ENCODE measurements at places on chromosomes 2 and 18.

- DNase-seq: no peak
Observed at GRCh38 chr2:46275995-46276394, 21.2 kb upstream of the EPAS1 start.

DNA sequence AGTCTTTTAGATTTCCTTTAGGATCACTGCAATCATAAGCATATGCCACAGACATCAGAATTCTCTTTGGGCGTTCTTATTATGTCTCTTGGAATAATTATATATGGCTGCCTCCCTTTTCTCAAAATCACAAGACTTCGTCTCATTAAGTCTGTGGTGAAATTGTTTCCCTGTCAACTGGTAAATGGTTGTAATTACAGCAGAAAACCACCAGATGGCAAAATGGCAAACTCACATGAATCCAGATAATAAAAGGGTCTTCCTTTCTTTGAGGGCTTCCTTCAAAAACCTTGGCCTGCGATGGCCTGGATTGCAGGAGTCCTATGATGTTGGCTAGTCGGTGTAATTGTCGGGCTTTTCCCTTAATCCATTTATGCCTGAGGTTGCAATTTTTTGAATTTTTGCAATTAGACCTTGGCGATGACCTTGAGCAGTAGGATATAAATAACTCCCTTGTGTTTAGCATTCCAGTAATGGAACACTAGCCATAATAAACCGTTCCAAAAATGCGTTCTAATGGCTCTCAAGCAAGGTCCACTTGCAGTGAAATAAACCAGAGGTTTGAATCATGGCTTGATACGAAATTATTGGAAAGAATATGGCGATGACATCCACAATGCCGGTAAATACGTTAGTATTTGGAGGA is 656.4 kb downstream of the MBD2 start:
- no peak for DNase-seq

GRCh38 chr2:239544143-239544917 is 143.5 kb upstream of the HDAC4 start:
- DNase-seq: no peak

- DNase-seq: no peak
Observed at GRCh38 chr2:107168141-107168540, 282.2 kb upstream of the ST6GAL2 start.

DNA sequence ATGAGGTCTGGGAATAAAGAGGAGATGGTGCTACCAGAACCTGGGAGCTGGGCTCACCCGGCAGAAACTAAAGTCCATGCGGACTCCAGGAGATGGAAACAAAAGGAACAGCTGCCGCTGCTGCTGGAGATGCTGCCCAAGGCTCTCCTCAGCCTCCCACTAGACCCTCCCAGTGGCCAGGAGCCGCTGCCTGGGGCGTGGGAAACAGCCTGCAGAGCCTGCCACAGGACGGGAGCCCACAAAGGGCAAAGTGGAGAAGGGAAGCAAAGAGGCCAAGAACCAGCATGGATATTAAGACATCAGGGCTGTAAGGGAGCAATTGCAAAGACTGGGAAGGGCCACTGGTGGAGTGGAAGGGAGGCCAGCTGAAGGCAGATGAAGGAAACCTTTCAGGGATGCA is 179.6 kb downstream of the NCK2 start:
- DNase-seq: no peak

DNA sequence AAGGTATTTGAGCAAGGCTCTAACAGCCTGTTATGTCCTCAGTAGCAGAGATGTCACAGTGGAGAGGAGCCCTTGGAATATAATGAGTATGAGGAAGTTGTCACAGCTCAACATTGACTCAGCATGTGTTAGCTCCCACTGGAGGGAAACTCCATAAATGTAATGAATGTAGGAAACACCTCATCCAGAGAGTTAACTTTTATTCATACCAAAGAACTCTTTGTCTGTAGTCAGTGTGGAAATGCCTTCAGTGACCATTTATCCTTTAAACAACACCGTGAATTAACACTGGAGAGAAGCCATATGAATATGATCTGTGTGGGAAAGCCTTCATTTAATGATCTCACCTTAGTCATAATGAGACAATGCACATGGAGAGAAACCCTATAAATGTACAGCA is 59.7 kb downstream of the CYP1B1 start:
- no peak for DNase-seq

GRCh38 chr2:15731213-15731888 is 139.7 kb downstream of the DDX1 start:
- DNase-seq: no peak

DNA sequence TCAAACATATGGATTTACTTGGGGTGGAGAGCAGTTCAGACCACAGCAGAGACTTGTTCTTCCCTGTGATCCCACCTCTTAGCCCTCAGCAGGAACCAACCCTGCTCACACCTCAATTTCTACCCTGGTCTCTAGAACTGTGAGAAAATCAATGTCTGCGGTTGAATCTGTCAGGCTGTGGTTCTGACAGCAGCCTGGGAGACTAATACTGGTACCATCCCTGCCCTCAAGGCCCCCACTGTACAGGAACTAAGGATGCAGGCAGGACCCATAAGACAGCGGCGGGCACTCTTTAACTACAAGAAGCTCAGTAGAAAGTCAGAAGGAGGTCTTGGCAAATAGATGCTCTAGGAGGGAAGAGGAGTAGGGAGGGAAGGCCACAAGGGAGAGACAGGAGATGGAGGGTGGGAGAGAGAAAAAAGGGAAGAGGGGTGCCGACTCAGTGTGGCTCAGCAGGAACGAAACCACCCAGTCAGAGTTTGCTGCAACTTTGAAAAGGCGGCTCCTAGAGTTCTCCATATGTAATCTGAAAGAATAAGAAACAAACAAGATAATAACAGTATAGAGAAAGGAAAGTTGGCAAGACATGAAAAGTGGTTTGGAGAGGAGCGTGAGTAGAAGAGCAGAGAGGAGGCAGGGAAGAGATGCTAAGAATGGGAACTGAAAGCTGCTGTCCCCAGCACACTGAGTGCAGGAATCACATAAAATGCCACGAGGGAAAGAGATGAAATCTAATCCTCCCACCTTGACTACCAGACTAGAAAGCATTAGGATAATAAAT is 323.9 kb upstream of the ID2 start:
- no peak for DNase-seq

- DNase-seq: peak; percentile 39
Observed at GRCh38 chr2:157336137-157337010, 10.8 kb upstream of the ERMN start.

- DNase-seq: no peak
Observed at GRCh38 chr2:30823452-30823851, 16.2 kb upstream of the CAPN13 start.

- DNase-seq: no peak
Observed at GRCh38 chr2:20351555-20352229, 1.0 kb upstream of the PUM2 start.

DNA sequence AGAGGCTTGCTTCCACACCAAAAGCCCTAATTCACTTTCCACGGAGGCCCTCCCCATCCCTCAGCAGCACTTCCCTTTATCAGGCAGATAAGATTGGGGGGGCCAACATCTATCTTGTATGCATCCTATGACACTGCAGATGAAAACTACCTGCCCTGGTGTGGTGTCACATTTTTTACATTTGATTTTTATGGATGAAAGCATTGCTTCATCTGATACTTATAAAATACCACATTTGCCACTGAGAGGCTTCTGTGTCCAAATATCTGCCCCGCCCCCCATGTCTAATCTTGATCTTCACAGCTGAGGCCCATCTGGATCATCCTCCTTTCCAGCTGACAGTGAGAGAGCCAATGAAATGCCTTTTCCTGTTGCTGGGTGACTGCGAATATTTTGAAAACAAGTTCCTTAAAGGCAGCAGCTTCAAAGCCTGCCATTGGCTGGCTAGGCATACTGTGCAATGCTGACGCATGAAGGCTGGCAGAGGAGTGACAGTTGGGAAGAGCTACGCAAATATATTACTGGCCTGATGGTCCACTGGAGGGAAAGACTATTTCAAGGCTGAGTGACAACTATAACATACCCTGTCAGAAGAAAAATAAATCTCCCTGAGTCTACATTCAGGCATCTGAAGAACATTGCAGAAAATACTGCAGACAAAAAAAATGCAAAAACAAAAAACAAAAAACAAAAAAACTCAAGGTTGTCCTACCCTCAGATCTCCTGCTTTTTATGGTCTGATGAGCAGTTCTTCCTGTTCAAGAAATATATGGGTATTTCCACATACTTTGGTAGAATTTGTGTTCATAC is 318.7 kb downstream of the PDE11A start:
- DNase-seq: peak; percentile 24

GRCh38 chr2:192017844-192018243 is 171.0 kb upstream of the CAVIN2 start:
- no peak for DNase-seq

- DNase-seq: peak; percentile 82
Observed at GRCh38 chr2:96260387-96261260, 5.2 kb downstream of the TMEM127 start.

GRCh38 chr18:56233595-56233994 is 404.8 kb downstream of the TXNL1 start:
- no peak for DNase-seq

- DNase-seq: no peak
Observed at GRCh38 chr2:3041841-3042600, 335.6 kb downstream of the EIPR1 start.

DNA sequence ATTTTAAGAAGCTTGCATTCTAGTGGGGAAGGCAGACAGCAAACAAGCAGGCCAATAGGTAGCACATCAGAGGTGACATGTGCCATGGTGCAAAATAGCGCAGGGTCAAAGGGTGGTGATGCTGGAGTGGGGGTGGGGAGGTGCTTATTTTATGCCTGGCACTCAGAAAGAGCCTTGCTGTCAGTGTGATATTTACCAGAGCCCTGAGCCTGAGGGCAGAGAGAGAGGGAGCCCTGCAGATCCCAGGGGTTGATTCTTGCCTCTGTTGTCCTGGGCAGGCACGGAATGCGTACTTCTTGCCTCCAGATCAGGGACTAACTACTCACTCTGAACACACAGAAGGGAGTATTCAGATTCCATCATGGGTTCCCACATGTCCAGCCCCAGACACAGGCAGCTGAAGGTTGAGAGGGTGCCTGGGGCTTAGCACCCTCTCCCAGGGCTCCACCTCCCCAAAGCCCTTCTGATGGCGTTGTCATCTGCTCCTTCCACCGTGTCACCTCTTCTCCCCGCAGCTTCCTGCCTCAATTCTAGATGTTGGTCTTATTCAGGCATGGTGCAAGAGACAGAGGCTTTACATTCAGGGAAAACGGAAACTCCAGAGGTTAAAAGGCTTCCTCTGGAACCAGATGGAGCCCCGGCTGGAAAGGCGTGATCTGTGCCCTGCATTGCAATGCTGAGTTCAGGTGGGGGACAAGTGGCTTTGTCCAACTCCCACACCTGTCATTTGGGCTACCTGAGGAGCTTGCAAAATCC is 252.3 kb downstream of the HAUS1 start:
- DNase-seq: no peak

DNA sequence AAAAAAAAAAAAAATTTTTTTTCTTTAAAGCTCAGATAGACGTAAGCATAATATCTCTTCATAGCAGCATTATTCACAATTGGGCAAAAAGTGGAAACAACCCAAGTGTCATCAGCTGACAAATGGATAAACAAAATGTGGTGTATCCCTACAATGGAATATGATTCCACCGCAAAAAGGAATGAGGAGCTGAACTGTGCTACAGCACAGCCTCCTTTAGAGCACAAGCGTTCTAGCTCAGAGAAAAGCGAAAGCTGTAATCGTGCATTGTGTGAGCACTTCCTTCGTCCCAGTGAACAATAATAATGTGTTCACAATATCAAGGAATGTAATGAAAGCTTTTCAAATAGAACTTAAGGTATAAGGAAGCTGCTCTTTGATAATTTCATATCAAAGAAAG is 11.7 kb upstream of the CHMP1B start:
- DNase-seq: no peak

DNA sequence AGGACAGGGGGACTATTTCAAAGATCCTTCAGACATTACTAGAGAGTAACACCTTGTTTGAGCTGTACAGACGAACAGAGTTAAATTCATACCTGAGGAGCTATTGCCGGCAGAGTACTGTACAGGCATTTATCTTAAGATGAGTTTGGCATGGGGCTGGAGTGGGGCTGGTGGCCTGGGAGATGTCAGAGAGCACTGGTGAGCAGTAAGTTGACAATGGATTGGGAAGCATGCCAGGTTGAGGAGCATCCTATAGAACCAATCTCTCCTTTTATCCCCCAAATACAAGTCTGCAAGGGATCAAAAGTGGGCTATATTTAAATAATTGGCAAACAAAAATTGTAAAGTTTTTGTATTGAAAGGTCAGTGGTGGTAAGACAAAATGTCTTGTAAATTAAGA is 58.6 kb downstream of the ADCYAP1 start:
- no peak for DNase-seq

- no peak for DNase-seq
Observed at GRCh38 chr2:121147766-121148165, 137.2 kb downstream of the TFCP2L1 start.

- DNase-seq: no peak
Observed at GRCh38 chr18:64993695-64994094, 757.1 kb upstream of the CDH7 start.

- peak; percentile 23 for DNase-seq
Observed at GRCh38 chr2:63078852-63079606, 28.4 kb downstream of the OTX1 start.

- no peak for DNase-seq
Observed at GRCh38 chr2:58109481-58109880, 62.9 kb downstream of the VRK2 start.

- no peak for DNase-seq
Observed at GRCh38 chr2:227163485-227163997, 464 bp downstream of the COL4A4 start.

DNA sequence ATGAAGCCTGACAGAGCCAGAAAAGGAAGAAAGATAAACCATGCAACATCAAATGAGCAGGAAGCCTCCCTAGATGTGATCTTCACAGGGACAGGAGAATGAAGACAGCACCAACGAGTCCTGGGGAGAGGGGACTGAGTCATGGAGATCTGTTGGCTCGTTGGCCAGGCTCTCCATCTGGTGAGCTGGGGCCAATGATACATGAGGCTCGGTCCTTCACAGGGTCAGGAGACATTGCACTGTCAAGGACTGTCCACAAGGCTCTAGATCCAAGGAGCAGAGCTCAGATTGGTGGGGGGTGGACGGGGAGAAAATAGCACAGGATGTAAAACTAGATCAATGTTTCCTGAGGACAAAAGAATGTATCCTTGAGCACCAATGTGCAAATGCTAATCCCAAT is 735 bp downstream of the CD207 start:
- DNase-seq: no peak

- DNase-seq: no peak
Observed at GRCh38 chr18:24022161-24022560, 7.6 kb downstream of the TTC39C start.

GRCh38 chr2:7868836-7869235 is 813.0 kb upstream of the ID2 start:
- no peak for DNase-seq

GRCh38 chr2:32064713-32065112 is 1.4 kb downstream of the SPAST start:
- DNase-seq: no peak

DNA sequence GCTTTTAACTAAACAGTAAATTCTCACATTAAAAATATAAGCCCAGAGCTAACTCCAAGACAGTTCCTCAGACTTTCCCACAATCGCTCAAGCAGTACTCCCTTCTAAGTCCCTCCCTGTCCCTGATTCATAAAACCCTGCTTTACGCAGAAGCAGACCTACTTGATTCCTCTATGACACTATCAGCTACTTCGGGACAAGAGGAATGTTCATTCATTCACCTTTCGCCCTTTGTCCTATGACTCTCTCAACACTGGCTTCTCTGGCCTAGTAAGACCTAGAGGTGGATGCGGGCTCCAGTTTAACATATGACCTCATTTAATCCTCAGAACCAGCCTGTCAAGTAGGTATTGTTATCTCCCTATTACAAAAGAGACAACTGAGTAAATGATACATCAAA is 10.2 kb downstream of the LPIN2 start:
- no peak for DNase-seq
